ENCODE measurements at places on chromosomes 4 and X.

DNA sequence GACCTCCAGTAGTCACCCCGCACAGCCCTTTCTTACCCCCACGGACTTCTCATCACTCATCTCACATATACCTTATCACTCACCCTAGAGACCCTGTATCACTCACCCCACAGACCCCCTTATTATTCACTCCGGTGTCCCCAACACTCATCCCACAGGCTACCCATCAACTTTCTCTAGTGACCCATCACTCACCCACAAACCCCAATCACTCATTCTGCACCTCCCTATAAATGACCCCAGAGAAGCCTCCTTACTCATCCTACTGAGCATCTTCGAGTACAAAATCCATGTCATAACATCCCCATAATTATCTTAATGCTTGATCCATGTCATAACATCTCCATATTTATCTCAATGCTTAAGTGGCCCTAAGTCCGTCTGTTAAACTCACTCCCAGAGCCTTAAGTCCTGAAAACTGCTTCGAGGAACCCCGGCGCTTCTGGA is 934 bp downstream of the ZNF41 start:
- DNase-seq, result no peak

DNA sequence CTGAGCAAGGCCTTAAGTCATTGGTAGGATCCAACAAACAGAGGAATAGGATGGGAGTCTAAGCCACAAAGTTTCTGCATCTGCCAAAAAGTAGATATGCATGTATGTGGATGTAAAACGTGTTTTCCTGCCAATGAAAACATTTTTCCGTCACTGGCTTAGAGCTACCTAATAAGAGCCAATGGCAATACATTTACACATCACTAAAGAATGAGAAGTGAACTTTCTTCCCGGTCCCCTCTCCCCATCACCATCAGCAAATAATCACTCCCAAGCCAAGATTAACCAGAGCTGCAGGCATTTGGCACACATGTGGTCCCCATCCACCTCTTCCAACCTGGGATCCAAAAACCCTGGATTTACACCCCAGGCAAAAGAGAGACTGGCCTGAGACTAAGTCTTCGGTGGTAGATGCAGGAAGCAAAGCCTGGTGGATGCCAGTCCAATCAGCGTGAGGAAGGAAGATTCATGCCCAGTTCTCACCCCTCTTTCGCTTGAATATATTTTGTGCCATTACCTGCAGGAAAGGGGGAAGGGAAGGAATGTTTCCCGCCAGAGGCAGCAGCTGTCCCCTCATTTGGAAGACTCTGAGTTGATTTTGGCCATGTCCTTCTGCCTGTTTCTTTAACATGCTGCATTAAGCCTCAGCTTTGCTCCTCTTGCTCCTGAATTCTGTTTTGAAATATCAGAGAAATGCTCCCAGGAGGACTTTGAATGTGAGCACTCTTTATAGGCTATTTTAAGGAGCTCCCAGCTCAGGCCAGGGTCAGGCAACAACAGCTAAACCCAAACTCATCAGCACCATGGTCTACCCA is 131.4 kb downstream of the CHIC2 start:
- DNase-seq, result no peak

GRCh38 chr4:186765138-186765537 is 41.5 kb upstream of the FAT1 start:
- DNase-seq, result no peak

GRCh38 chr4:186669735-186670134 is 53.9 kb downstream of the FAT1 start:
- no peak for DNase-seq

- no peak for DNase-seq
These were observed 90.2 kb downstream of the ARHGAP10 start for GRCh38 chr4:147822128-147822527.

- no peak for DNase-seq
These were observed 81.9 kb downstream of the FAM114A1 start for GRCh38 chr4:38949411-38950051.

GRCh38 chr4:139791681-139792080 is 126.1 kb downstream of the MGST2 start:
- DNase-seq, result no peak

DNA sequence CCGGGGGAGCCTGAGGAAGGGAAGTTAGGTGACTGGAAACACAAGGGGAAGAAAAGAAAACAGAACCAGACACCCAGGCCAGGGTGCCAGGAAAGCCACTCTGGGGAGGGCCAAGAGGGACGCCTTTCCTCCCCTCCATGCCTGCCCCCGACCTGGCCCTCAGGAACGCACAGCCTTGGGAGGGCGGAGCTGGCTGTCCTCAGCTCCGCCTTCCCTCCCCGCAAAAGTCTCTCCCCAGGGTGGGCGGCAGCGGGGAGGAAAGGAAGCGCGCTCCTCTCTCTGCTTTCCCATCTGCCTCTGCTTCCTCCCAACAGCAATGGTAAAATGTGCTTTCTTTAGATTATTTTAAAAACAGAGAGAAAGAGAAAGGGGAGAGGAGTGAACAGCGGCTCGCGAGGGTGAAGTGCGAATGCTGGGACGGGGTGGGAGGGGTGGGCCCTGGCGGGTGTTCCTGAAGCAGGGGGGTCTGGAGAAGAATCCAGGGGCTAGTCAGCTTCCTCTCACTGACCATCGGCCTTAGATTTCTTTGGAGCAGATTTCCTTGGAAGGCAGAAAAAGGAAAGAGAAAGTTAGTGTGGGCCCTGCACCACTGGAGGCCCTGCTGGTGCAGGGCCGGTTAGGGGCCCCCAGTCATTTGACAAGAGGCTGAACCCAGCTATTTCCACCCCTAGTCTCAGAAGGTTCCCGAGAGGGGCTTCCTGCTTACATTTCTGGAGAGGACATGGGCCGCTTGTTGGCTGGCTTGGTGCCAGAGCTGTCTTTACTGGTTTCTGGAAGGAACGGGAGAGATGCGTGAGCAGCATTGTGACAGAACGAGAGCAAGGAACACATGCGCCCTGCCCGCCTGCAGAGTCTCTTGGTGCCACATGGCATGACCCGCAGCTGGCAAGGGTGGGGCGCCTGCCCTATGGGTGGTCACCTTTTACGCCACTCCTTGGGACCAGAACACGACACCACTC is 4.7 kb upstream of the RENBP start:
- no peak for DNase-seq

DNA sequence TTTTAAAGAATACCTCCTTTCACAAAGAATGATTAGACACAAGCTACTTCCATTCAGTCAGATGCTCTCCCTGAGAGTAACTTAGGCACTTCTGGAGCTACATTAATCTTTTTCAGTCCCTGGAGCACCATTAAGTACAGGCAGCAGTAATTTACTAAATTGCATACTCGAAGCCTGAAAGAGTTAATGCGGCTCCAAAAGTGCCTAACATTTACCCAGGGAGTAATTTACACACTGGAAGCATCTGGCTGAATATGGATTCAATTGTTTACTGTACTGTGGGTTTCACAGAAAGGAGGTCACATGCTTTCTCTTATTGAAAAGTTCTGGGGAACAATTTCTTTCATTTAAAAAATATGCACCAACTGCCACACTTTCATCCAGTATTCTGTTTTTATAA is 260.8 kb upstream of the TENM3 start:
- DNase-seq, result no peak

DNA sequence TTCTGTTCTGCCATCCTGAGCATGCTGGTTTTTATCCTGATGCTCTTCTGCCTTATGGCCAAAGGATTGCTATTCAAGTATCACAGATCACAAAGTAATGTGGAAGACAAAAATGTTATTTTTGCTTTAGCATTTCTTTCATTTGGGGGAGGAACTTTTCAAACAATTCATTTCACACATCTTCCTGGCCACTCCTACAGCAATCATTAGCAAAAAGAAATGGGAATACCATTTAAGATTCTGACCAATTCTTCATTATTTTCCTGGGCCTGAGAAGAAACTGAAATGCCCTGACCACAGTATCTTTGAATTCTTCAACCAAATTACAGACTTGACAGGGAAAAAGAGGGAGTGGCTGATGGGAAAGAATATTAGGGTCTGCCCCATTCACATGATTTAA is 38.0 kb upstream of the GRID2 start:
- no peak for DNase-seq

DNA sequence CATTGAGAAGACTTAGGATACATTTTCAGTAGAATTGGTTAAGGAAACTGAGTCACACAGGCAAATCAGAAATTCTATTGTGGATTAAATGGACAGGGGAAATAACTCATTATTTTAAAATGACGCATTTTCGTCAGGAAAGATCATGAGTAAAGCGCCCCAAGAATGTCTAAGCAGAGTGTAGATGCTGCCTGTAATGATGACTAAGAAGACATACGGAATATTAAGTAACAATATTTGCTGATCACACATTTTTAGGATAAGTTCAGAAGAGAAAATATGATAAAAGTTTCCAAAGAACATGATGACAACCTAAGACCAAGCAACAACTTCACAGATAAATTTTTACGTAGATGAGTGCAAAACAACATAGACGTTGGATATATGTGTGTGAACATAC is 596.3 kb upstream of the TENM3 start:
- no peak for DNase-seq

DNA sequence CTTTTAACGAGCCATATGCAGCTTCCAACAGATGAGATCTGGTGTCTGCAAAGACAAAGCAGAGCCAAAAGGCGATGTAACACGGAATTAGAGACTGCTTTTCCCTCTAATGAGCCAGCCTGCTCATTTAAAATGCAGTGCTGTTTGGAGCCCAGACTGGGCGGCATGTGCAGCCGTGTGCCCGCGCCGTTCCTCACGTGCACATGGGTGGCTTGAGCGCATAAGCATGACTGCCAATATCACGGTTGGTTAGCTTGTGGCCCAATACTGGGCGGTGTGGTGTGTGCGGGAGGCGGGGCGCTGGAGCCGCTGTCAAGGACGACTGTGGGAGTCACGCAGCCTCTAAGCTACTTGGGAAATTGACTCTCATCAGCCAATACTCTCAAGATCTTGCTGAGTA is 87.0 kb upstream of the SCOC start:
- no peak for DNase-seq

DNA sequence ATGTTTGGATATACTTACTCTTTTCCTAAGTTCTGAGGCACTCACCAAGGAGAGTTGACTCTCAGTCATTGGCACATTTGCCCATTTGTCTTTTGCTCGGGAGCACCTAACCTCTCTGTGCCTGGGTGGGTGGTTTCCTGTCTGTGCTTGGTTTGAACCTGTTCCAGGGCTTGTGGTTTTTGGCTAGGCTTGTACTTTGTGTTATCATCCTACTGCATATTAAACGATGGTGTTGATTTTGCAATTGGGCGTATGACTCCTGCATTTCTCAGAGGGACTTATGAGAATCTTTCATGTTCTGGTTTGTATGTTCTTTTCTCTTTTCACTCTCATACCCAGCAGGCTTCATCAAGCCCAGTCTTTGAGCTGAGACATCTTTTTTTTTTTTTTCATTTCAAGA is 161.7 kb downstream of the BTC start:
- no peak for DNase-seq

DNA sequence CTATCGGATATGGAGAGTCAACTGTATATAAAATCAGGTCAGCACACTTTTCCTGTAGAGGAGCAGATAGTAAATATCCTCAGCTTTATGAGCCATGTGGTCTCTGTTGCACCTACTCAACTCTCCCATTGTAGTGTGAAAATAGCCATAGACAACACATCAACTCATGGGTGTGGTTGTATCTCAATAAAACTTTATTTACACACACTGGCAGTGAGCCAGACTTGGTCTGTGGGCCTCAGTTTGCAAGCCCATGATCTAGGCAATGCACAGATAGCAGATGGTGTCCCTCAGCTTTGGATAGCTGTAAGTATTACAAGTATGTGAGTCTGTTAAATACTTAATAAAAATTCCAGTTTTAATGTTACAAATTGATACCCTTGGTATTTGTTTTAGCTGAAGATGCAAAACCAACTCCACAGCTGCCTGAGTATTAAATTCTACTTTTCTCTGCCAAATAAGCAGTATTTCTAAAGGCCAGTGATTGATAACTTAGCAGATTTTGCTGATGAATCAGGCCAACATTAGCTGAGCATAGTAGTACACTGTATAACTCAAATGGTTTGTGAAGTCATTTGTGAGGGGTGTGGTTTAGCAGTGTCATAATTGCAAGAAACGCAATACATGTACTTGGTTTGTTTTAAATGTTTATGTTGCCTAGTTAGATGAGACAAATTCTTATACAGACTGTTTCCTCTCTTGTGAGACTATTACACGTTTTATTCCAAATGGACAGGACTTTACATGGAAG is 87.3 kb downstream of the GPR143 start:
- DNase-seq, result no peak

GRCh38 chrX:115459883-115460880 is 100.8 kb upstream of the PLS3 start:
- no peak for DNase-seq

GRCh38 chr4:174717828-174718227 is 111.2 kb downstream of the GLRA3 start:
- DNase-seq, result no peak

GRCh38 chrX:119755981-119756533 is 2.3 kb upstream of the SOWAHD start:
- DNase-seq, result no peak

DNA sequence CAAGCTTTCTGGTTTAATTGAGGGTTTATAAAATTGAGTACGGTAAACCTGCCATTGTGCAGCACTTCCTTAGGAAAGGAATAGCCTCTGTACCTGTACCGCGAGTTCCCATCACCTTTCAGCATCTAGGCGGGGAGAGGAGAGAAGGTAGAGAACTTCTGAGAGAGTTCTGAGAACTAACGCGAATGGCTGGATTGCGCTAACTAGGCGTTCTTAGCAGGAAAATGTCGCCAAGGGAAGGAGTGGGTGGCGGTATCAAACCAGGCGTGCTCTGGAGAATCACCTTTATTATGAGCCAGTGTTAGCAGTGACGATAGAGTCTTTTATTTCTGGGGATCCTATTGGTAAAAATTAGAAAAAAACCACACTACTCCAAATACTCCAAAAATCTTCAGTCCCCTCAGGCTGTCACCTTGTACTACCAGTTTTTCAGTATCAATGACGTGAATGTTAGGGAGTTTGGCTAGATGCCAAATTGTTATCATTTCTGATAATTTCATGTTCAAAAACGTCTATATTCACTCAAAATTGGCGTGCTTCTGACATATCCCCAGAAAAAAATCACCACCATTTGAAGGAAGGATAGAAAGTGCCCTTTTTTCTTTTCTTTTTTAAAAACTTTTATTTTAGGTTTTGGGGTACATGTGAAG is 1.4 kb downstream of the UGT8 start:
- no peak for DNase-seq

DNA sequence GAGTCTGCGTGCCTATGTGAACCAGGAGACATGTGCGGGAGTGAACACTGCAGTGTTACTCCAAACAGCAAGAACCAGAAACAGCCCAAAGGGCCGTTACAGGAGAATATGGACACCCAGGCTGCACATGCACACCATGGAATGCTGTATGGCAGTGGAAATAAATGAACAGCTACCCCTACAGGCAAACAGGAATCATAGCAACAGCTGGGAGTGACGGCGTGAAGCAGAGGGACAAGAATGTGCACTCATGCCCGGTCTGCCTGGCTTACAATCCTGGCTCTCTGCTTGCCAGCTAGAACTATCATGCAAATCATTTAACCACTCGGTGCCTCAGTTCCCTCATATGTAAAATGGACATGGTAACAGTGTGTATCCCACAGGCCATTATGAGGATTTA is 16.6 kb downstream of the GPKOW start:
- DNase-seq, result no peak

GRCh38 chrX:78104447-78105176 is 564 bp downstream of the PGK1 start:
- no peak for DNase-seq

GRCh38 chr4:4677556-4678522 is 136.0 kb upstream of the STX18 start:
- DNase-seq, result no peak
